ENCODE measurements at places on chromosomes 2 and 18. TPM values are rescaled to one million over a fixed set of nuclear protein-coding genes. Genes with fewer than 3 reads are reported as not detected.

GRCh38 chr18:1658908-1659566 lies 754.4 kb downstream of the ADCYAP1 start:
- no peaks in the 10 kb centered on the region for H3K4me1 ChIP-seq
- no peaks in the 10 kb centered on the region for H3K27me3 ChIP-seq

DNA sequence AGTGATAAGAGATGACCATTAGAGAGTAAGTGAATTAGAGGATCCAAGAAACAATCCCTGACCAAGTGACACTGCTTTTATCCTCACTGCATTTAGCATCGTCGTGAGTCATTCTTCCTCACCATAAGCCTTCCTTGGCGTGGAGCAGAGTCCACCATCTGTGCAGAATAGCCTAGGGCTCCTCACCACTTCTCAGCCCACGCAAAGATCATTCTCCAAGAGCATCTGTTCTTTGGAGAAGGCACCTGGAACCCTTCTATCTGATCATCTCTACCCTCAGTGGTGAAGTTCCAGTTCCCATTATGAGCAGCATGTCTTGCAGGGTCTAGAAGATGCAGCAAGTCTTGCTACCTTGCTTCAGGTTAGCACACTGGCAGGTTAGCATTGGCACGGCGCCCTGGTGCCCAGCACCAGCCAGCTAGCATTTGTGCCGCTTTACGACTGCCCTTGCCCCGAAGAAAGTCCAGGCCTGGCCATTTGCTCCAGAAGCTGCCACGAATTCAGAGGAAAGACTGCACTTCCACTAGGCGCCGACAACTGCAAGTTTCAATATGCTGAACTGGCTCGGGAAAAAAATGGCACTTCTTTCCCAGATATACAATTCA lies 225.8 kb downstream of the TTC32 start:
- no peak overlapping the region for H3K4me3 ChIP-seq
- no peak for DNase-seq
- peaks cover 10% of the 10 kb centered on the region for H3K27me3 ChIP-seq

- H3K4me1 ChIP-seq: peaks cover 19% of the 10 kb centered on the region
- peak overlapping the region; percentile 90 for H3K4me3 ChIP-seq
- peak overlapping the region; percentile 89 for H3K27ac ChIP-seq
- no peak for DNase-seq
Measured at GRCh38 chr2:73386342-73386868, 769 bp downstream of the ALMS1 start.

PRKAG3 gene
- not detected for total RNA-seq

- no peak overlapping the region for H3K4me3 ChIP-seq
- no peak for DNase-seq
- peaks cover 19% of the 10 kb centered on the region for H3K4me1 ChIP-seq
- H3K27ac ChIP-seq: no peak overlapping the region
Measured at GRCh38 chr2:59233920-59234319, 992.8 kb upstream of the FANCL start.

DNA sequence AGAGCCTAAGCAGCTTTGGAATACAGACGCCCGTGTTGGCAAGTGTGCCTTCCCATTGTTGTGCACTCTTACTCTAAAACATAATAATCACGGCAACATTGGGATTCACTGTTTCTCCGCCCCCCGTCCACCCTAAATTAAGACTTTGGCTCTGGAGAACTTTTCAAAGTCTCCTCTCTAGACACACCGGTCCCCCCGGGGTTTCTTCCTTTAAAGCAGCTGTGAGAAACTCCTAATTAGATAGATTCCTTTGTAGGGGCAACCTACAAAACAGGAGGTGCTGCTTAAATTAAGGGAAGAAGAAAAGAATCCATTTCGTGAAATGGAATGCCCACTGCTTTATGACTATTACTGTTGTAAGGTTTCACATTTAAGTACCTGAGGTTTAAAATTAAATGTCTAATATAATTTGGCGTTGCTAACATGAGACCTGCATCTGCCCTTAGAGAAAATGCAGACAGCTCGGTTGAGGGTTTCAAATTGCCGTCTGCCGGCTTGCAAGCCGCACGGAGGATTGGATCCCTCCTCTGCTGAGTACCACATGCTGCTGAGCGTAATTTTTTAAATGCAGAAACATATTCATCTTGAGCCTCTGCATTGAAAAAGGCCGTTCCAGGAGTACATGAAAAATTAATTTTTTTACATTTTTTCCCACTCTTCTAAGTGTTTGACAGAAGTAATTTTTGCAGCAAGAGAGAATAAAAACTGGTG lies 233.3 kb downstream of the GBX2 start:
- no peaks in the 10 kb centered on the region for H3K27me3 ChIP-seq
- H3K27ac ChIP-seq: no peak overlapping the region
- DNase-seq: no peak
- H3K4me3 ChIP-seq: no peak overlapping the region
- H3K4me1 ChIP-seq: no peaks in the 10 kb centered on the region
- no peaks in the 10 kb centered on the region for H3K36me3 ChIP-seq

- peak overlapping the region; percentile 77 for H3K27ac ChIP-seq
- H3K4me3 ChIP-seq: no peak overlapping the region
- DNase-seq: no peak
- H3K27me3 ChIP-seq: no peaks in the 10 kb centered on the region
- H3K36me3 ChIP-seq: peaks cover 29% of the 10 kb centered on the region
- peaks cover 49% of the 10 kb centered on the region for H3K4me1 ChIP-seq
Measured at GRCh38 chr2:241959751-241960269, 90.3 kb downstream of the RTP5 start.

DNA sequence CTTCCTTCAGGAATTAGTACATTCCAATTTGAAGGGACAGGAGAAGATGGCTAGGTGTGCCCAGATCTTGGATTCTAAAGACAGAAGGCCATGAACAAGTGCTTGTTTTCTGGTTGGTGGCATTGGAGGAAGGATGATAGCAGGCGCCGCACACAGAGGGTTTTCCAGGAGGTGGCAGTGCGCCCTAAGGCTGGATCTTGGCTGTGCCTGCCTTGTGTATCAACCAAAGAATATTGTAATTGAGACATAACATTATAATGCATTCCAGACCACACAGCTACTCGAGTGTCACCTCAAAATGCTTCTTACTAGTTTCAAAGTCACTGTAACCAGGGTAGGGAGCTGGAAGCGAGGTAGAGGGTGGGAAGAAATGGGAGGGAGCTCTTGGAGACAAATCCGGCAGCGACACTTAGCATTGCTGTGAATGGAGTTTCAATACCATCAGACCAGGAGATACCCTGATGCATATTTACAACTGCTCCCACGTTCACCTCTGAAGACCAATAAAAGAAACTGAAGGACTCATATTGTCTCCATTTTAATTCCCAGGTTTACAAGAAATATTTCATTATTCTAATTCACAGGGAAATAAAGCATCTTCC lies 42.5 kb downstream of the CPO start:
- DNase-seq: peak; percentile 18
- H3K27me3 ChIP-seq: peaks cover 3% of the 10 kb centered on the region
- no peak overlapping the region for H3K4me3 ChIP-seq
- H3K27ac ChIP-seq: no peak overlapping the region
- no peaks in the 10 kb centered on the region for H3K36me3 ChIP-seq
- no peaks in the 10 kb centered on the region for H3K4me1 ChIP-seq

DNA sequence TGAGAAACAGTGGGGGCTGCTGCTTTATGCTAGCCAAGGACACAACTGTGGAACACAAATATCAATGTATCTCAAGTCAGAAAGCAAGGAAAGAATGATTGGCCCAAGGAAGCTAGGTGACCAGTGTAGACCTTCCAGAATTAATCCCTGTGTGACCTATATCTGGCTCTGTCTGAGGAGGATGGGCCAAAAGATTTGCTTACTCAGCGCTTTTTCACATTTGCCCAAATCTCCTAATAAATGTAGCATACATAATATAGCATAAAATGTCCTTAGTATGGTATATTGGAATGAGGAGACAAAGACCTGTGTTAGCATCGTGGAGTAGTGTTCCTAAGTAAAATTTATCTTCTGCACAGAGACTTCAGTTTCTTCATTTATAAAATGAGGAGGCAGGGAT lies 66.7 kb upstream of the NT5C1B start:
- no peak overlapping the region for H3K27ac ChIP-seq
- no peak overlapping the region for H3K4me3 ChIP-seq
- no peak for DNase-seq

AQP12A gene
- not detected for total RNA-seq

DNA sequence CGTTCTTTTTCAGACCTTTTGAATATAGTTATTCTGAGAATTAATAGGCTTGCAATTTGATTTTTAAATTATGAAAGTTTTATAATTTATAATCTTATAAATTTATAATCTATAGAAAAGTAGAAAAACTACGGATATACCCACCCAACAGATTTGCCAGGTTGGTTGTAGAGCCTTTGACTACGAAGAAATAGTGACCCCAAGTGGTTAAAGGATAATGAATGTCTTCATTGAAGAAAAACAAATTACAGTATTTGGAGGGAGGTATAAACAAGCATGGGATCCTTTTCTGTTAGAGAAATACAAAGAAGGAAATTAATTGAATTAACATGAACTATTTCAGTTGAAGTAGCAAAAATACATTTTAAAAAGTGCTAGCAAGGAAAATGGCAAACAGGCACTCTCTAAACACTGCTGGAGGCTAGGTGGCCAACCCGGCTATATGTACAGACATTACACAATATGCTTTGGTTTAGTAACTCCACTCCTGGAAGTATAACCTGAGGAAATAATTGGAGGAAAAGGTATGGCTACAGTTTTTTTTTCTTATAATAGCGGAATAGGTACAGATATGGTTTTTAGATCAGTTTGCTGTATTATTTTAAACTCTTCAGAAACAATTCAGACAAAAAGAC lies 110.9 kb downstream of the MIB1 start:
- H3K4me3 ChIP-seq: no peak overlapping the region
- peaks cover 20% of the 10 kb centered on the region for H3K4me1 ChIP-seq
- peaks cover 28% of the 10 kb centered on the region for H3K36me3 ChIP-seq
- H3K27me3 ChIP-seq: no peaks in the 10 kb centered on the region
- no peak overlapping the region for H3K27ac ChIP-seq
